ENCODE measurements at places on chromosomes 4 and X. TPM values are rescaled to one million over a fixed set of nuclear protein-coding genes. Genes with fewer than 3 reads are reported as not detected.
A peak's percentile ranks its signal among the peaks of the same experiment; 100 is the strongest.

GRCh38 chr4:128606173-128606572, 203.3 kb upstream of the JADE1 start:
- peak; percentile 89 for DNase-seq

- DNase-seq = no peak
These were observed 102.1 kb downstream of the ANXA3 start for GRCh38 chr4:78653655-78654054.

DNA sequence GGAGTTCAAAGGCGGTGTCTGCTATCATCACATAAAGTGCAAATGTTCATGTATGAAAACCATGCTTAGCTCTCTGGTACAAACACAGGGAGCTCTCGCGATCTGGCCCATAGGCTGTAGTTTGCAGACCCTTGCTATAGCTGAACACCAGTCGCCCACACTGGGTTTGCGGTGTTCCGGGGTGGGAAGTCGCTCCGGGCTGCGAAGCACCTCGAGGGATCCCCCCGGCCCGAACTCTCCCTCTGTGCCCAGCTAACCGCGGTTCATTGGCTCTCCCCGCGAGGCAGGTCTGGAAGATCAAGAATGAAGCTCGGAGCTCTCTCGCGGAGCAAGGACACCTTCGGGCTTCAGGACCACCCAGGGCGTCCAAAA, 341 bp upstream of the PRPS2 start:
- no peak for DNase-seq

DNA sequence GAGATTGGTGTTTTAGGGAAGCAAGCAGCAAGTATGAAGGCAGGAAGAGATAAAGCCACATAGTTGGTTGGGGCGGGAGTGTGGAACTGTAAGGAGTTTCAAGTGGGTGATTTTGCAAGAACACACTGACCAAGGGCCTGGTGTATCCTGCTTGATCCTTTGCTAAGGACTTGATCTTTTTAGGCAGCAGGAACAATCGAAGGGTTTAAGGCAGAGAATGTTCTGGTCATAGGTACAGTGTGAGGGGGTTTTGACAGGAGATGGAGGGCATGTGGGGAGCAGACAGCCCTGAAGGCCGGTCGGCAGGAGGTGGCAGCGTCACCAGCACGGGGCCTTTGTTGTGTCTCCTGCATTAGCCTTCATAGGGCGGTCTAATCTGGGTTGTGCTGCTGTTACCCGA, 54.7 kb downstream of the FAM193A start:
- DNase-seq = peak; percentile 74

DNA sequence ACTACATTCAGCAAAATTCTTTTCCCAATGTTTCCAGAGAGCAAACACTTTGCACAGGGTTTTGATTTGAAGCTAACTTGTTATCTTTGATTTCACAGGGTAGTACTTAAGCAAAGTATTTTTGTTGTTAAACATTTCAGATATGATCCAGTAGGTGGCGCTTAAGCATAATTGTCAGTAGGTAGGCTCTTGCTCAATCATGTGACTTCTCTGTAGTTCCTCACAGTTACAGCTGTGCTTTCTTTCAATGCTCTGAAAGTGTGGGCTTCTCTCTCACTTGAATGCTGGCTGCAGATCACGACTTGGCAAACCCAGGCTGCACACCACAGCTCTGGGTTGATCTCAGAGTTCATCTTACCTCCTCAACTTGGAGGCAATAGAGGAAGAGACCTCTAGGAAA, 1016.5 kb downstream of the SH3BGRL start:
- no peak for DNase-seq

GRCh38 chr4:126965877-126966276, 666.9 kb upstream of the INTU start:
- no peak for DNase-seq

GRCh38 chrX:42920752-42921151, 142.8 kb upstream of the PPP1R2C start:
- no peak for DNase-seq

DNA sequence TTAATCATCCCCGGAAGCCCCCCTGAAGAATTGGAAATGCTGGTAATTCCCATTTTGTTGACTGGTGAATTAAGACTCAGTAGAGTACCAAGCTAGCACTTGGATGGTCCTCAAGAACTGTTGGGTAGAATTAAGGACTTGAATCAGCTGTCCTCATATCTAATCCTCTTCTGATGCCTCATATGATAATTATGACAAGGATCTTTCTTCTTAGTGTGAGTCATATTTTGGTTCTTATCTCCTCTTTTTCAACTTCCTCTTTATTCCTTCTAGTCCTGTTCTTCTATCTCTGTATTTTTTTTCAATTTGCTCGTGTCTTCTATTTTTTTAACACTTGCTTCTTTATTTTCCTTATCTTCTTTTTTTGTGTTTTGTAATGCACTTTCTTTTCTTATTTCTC, 206.3 kb upstream of the ANXA3 start:
- DNase-seq = no peak

GRCh38 chr4:142900622-142901021, 54.5 kb upstream of the INPP4B start:
- no peak for DNase-seq

DNA sequence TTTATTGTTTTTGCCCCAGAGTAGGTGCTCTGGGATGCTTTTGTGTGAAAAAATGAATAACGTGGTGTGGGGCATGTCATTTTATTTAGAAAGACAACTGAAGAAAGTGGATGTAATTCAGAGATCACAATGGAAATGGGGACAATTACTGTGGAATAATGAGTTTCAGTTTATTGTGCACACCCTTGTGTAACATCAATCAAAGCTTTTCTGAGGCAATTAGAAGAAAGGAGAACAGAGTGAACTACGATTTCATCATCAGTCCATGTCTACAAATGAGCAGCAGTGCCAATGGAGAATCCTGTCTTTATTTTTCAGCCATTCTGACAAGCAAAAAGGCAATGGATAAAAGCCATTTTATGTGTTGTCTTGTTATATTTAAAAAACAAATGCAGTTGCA, 339.2 kb downstream of the TMA16 start:
- no peak for DNase-seq

GRCh38 chr4:170446782-170447181, 357.0 kb upstream of the AADAT start:
- no peak for DNase-seq

DNA sequence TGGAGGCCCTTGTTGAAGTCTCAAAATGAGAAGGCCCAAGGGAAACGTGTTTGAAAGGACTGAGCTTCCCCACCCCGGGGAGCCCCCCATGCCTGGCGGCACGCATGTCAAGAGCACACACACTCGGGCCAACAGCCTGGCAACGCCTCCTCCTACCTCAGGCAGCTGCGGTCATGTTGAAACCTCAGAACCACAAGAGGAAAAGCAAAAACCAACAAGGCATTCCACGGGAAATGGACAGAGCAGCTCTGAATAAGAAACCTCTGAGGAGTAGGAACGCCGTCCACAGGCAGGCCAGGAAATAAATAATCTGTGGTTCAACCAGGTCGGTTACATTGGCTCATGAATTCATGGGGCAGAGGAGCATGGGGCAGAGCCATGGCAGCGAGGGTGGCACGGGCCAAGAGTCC, 95.7 kb upstream of the AFAP1 start:
- no peak for DNase-seq

- no peak for DNase-seq
These were observed 10.9 kb downstream of the DCK start for GRCh38 chr4:71004281-71004851.

DNA sequence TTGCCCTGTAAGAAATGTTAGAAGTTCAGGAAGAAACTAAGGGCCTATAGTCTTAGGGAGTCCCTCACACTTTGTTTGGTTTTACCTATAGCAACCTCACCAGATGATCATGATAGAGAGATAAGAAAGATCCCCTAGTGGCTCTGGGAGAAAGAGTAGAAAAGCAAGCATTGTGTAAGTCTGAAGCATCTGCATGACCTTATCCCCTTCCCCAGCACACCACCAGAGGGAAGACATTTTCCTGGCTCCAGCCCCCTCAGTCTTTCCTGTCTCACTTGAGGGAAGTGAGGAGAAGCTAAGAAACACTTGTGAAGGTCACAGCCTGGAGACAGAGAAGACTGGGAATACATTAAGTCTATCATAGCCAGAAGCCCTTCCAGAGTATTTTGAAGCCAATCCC, 154.0 kb downstream of the EVC2 start:
- DNase-seq = no peak

GRCh38 chr4:84852081-84852480, 114.4 kb downstream of the WDFY3 start:
- DNase-seq = no peak

GRCh38 chr4:75025431-75025830, 92.5 kb downstream of the PARM1 start:
- DNase-seq = no peak

The AFF2 gene
- polyA plus RNA-seq = 0.07 TPM

The MEPE gene
- polyA plus RNA-seq = not detected

The PRSS12 gene
- polyA plus RNA-seq = 0.07 TPM

The PABPC1L2A gene
- polyA plus RNA-seq = 0.17 TPM

All from adrenal gland (tissue), 19 donors.